Activated T-cell treated with anti-CD3 and anti-CD28 coated beads, Interleukin-2, amount 50 U/mL, for 72 hours (primary cell): ENCODE measurements at places on chromosomes 4 and X. TPM values are rescaled to one million over a fixed set of nuclear protein-coding genes. Genes with fewer than 3 reads are reported as not detected.
A peak's percentile ranks its signal among the peaks of the same experiment; 100 is the strongest.

DNA sequence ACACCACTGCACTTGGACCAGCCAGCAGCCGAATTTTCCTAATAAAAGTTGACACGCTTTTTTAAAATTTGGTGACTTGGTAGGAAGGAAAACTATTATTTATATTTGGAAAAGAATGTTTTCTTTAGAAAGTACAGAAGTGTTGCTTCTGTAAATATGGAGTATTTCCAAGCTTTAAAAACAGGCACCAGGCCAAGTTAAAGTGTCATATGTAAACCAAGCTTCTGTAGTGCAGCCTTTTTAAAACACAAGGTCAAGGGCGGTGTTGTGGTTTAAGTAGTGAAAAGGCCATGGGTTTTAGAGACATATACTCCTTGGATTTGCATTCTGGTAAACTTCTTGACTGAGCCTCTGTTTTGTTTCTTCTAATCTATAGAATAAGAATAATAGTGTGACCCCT is 62.7 kb downstream of the TRIM2 start:
- H3K36me3 ChIP-seq: no peaks in the 10 kb centered on the region
- H3K27ac ChIP-seq: no peak overlapping the region
- H3K4me3 ChIP-seq: no peak overlapping the region
- no peak for DNase-seq

DNA sequence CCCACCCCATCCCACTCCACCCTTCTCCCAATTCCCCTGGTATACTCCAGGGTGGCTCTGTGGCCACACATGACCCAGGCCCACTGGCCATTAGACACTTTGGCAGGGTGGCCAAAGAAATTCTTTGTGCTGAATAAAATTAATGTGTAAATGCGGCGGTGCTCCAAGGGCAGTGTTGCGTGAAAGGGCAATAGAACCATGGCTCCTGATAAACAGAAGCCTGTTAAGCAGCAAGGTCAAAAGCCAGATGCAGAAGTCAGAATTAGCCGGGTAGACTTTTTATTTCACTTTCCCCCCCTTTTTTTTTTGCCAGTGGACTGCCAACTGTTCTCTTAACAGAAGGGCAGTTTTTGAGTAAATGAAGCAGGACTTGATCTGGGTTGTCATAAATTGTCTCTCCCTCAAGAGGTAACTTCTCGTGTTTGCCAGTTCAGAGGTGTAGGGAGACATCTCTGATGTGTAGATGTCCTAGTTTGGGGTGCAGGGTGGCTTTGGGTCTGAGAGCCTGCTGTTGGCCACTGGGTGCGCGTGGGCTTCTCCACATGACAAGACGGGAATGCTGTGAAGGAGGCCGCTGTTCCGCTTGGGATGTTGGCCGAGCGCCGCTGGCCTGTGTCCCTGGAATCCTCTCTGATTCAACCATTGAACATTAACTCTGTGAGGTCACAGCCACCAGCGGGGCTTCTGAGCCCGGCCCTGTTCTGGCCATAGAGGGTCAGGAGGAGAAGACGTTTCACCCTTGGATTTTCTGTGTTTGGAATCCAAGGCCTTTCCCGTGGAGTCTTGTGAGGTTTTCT is 139.5 kb downstream of the TBL1X start:
- peaks cover 1% of the 10 kb centered on the region for H3K36me3 ChIP-seq
- no peak for DNase-seq
- no peaks in the 10 kb centered on the region for H3K4me1 ChIP-seq
- no peaks in the 10 kb centered on the region for H3K27me3 ChIP-seq
- H3K4me3 ChIP-seq: no peak overlapping the region
- no peak overlapping the region for H3K27ac ChIP-seq

The RHOXF2 gene
- total RNA-seq: not detected

- no peak overlapping the region for H3K4me3 ChIP-seq
- DNase-seq: no peak
- H3K4me1 ChIP-seq: no peaks in the 10 kb centered on the region
- H3K27ac ChIP-seq: no peak overlapping the region
- peaks cover 2% of the 10 kb centered on the region for H3K36me3 ChIP-seq
- peaks cover 8% of the 10 kb centered on the region for H3K27me3 ChIP-seq
Measured at GRCh38 chr4:84417997-84418709, 80.9 kb downstream of the NKX6-1 start.

GRCh38 chr4:75514949-75515612 is 808 bp downstream of the THAP6 start:
- H3K4me1 ChIP-seq: peaks cover 26% of the 10 kb centered on the region
- H3K27ac ChIP-seq: peak overlapping the region; percentile 93
- H3K27me3 ChIP-seq: no peaks in the 10 kb centered on the region

The DMP1 gene
- total RNA-seq: not detected

- H3K36me3 ChIP-seq: no peaks in the 10 kb centered on the region
- DNase-seq: no peak
- H3K4me3 ChIP-seq: no peak overlapping the region
- H3K27me3 ChIP-seq: peaks cover 44% of the 10 kb centered on the region
Measured at GRCh38 chr4:613126-613525, 12.2 kb upstream of the PDE6B start.

The SLC35A2 gene
- 32.7 TPM for total RNA-seq

GRCh38 chr4:136900696-136901095 is 631.6 kb downstream of the PCDH18 start:
- no peaks in the 10 kb centered on the region for H3K36me3 ChIP-seq
- no peaks in the 10 kb centered on the region for H3K27me3 ChIP-seq
- H3K27ac ChIP-seq: no peak overlapping the region
- no peaks in the 10 kb centered on the region for H3K4me1 ChIP-seq
- H3K4me3 ChIP-seq: no peak overlapping the region

The FRYL gene
- total RNA-seq: 71.7 TPM

GRCh38 chrX:103817502-103817901 is 14.6 kb downstream of the RAB9B start:
- no peaks in the 10 kb centered on the region for H3K36me3 ChIP-seq
- DNase-seq: peak; percentile 41
- H3K4me1 ChIP-seq: no peaks in the 10 kb centered on the region
- peaks cover 40% of the 10 kb centered on the region for H3K27me3 ChIP-seq

DNA sequence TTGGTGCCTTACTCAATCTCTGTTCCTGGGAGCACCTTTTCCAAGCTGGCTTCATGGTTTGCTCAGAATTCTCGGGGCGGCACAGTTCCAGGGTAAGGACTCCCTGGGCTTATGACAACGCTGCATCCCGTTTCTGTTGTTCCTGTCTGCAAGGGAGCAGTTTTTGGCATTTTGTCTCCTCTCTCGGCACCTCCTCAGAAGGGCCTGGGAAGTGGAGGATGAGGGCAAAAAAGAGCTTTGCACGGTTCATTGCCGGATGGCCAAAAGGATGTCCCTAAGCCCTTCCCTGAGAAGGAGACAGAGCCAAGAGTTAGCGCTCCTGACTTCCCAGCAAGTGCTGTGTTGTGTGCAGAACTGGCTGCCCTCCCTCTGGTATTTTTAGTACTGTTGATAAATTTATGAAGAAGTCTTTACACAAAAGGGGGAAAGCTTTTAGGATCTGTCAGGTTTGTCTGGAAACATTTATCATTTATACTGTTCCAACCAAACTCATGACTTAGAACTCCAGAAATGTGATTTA is 13.4 kb downstream of the SRD5A3 start:
- peaks cover 1% of the 10 kb centered on the region for H3K36me3 ChIP-seq
- peaks cover 23% of the 10 kb centered on the region for H3K4me1 ChIP-seq
- DNase-seq: no peak
- H3K27ac ChIP-seq: no peak overlapping the region
- H3K27me3 ChIP-seq: no peaks in the 10 kb centered on the region
- H3K4me3 ChIP-seq: no peak overlapping the region

The SLC10A6 gene
- 0.37 TPM for total RNA-seq

The SLC10A4 gene
- total RNA-seq: not detected

The SPIN4 gene
- 5.4 TPM for total RNA-seq

The TLR1 gene
- 1.9 TPM for total RNA-seq

GRCh38 chr4:24143741-24144140 is 253.9 kb upstream of the PPARGC1A start:
- no peak overlapping the region for H3K4me3 ChIP-seq
- no peaks in the 10 kb centered on the region for H3K4me1 ChIP-seq
- no peak for DNase-seq
- H3K36me3 ChIP-seq: no peaks in the 10 kb centered on the region
- no peaks in the 10 kb centered on the region for H3K27me3 ChIP-seq

DNA sequence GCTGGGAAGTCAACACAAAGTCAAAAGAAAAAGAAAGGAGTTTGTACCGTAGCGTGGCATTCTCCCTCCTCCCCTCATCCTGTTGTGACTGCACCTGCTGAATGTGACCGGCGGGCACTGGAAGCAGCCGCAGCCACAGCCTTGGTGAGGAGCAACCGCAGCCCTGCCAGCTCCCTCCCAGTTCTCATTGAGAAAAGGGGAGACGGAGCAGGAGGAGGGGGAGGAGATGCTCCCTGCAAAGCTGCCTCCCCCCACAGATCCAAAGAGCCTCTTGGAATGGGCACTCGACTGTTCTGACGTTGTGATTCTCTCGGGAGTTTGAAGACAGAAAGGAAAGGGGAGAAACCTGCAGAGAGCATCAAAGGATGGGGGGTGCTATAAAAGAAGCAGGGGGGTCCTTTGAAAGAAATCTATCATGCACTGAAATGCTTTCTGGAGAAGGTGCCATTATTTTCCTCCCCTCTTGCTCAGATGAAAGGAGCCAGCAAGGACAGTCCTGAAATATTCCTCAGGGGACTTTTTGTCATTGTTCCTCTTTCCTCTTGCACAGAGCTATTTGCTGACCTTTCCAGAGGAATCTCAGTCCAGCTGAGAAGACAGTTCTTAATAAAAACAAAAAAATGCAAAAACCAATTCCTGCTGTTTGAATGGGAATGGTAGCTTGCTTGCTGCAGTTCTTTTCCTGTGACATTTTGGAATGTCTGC is 429.7 kb downstream of the MAPK10 start:
- no peaks in the 10 kb centered on the region for H3K36me3 ChIP-seq
- H3K4me3 ChIP-seq: peak overlapping the region; percentile 45
- H3K27ac ChIP-seq: no peak overlapping the region
- DNase-seq: no peak

The AMTN gene
- not detected for total RNA-seq

DNA sequence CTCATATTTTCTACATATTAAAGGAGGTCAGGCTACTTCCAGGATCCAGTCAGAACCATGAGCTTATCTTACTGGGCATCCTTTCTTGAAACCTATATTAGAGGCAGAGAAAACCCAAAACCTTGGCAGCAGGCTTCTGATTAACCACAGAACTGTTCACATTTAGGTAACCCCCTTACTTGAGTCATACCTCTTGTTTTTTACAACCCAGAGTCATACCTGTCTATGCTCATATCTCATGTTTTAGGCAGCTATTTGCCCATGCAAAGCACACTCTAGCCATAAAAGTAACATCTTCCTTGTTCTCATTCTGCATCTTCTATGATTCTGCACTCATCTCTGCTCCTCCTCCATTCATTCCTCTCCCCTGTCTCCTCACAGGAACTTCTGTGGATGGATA is 138.0 kb upstream of the SMIM31 start:
- DNase-seq: no peak
- H3K4me3 ChIP-seq: no peak overlapping the region
- no peaks in the 10 kb centered on the region for H3K4me1 ChIP-seq
- no peaks in the 10 kb centered on the region for H3K36me3 ChIP-seq
- H3K27me3 ChIP-seq: no peaks in the 10 kb centered on the region

The GRID2 gene
- not detected for total RNA-seq

The FGFBP2 gene
- 11.6 TPM for total RNA-seq
